ENCODE measurements at places on chromosomes 1 and 21.
A peak's percentile ranks its signal among the peaks of the same experiment; 100 is the strongest.

GRCh38 chr1:5917591-5918274, 74.5 kb downstream of the NPHP4 start:
- DNase-seq = no peak

- DNase-seq = no peak
These were observed 28.9 kb downstream of the EPHA2 start for GRCh38 chr1:16126743-16127515.

- no peak for DNase-seq
These were observed 107.9 kb downstream of the ZNF648 start for GRCh38 chr1:181953596-181953995.

DNA sequence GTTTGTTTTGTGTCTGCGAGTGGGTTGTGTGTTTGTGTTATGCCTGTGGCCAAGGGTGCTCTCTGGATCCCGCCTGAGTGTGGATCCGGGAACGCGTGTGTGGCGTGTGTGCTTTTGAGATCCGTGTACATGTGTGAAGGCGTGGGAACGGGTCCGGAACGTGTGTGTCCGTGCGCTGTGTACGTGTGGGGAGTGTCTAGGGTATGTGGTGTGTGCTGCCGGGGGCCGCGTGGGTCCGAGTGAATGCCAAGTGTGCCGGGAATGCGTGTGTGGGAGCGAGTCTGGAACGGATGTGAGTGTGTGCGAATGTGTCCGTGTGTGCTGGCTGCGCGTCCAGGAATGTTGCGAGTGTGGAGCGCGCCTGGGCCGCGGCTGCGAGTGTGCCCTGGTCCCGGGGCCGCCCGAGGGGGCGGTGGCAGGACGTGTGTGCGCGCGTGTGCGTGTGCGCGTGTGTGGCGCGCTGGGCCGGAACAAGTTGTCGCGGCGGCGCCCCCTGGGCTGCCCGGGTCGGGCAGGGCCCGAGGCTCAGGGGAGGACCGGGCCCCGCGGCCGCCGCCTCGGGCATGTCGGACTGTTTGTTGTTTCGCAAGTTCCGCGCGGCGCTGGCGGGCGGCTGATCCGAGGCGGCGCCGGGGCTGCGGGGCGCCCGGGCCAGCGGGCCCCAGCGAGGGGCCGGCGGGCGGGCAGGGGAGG, 953 bp downstream of the PTPRU start:
- DNase-seq = peak; percentile 65
